ENCODE measurements at places on chromosomes 3 and 15.
A peak's percentile ranks its signal among the peaks of the same experiment; 100 is the strongest.

GRCh38 chr15:75036212-75036616 lies 12.8 kb downstream of the PPCDC start:
- DNase-seq: no peak

GRCh38 chr3:43959498-43960447 lies 269.0 kb downstream of the ABHD5 start:
- no peak for DNase-seq

DNA sequence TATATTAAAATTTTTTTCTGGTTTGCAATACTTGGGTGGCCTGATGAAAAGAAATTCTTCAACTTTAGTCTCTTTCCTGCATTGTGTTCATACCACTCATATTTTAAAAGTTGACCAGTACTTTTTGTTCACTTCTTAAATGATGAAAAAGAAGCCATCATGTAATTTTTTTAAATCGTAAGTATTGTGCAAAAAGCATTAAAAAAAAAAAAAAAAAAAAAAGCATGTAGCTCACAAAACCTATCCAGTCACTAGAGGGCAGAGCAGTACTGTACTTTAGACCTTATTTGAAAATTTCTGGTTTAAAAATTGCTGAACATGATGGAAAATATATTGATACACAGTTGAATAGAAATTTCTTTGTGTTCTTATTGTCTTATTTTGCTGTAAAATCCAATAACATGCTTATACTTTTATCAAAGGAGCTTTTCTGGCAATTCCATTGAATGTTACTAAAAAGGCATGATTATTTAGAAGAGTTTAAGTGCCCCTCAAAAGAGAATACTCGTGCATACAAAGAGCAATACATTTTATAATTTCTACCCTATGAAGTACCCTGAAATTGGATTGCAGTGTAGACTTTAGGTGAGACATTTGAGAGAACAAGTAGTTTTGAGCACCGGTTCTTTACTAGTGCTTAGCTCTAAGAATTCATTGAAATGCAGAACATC lies 137.7 kb downstream of the BBX start:
- DNase-seq: peak; percentile 76

- DNase-seq: no peak
These were observed 17.5 kb downstream of the POPDC2 start for GRCh38 chr3:119642746-119643473.

- DNase-seq: no peak
These were observed 16.9 kb upstream of the GPD1L start for GRCh38 chr3:32089476-32089875.

GRCh38 chr3:180855364-180855763 lies 57.1 kb upstream of the FXR1 start:
- no peak for DNase-seq

GRCh38 chr15:91803260-91803659 lies 50.2 kb upstream of the SLCO3A1 start:
- no peak for DNase-seq

DNA sequence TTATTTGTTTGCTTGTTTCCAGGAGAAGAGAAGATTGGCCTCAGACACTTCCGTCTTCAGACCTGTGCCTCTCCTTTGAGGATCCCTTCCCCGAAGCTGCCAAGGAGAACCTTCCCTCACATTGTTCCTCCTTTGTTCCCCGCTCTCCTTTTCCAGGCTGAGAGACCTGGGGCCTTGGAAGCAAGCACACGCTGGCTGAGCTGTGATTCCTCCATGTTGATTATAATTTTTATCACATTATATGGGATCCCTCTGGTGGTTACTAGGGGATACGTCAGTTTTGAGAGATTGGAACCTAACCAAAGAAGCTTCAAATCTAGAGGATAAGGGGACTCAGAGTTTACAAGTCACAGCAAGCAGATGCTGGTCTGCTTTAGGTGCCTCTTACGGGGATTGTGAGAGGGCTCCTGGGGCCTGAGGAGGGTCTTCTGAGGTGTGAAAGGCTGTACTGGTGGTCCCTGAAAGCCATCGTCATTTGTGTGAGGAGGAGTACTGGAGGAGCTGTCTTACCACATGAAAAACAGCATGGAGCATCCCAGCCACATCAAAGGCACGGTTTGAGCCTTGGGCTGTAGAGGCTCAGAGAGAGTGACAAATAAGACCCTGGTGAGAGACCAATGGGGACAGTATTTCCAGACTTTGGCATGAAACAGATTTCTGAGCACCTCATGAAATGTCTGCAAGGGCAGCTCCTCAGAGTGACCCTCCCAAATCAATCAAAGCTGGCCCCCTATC lies 760.1 kb upstream of the CFAP20DC start:
- peak; percentile 86 for DNase-seq

GRCh38 chr3:11457135-11457534 lies 184.9 kb downstream of the ATG7 start:
- DNase-seq: no peak

- DNase-seq: no peak
These were observed 7.4 kb downstream of the NOX5 start for GRCh38 chr15:69021895-69022294.

DNA sequence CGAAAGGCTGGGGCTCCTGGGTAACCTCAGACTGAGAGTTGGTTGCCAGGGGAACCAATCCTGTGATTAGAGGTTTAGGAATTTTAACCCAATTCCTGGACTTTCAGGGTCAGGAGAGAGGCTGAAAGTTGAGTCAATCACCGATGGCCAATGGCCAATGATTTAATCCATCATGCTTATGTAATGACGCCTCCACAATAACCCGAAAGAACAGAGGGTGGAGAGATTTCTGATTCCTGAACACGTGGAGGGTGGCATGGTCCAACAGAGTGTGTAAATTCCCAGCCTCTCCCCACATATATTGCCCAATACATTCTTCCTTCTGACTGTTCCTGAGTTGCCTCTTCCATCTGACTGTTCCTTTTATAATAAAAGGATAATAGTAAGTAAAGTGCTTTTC lies 137.2 kb upstream of the CBLB start:
- DNase-seq: no peak

DNA sequence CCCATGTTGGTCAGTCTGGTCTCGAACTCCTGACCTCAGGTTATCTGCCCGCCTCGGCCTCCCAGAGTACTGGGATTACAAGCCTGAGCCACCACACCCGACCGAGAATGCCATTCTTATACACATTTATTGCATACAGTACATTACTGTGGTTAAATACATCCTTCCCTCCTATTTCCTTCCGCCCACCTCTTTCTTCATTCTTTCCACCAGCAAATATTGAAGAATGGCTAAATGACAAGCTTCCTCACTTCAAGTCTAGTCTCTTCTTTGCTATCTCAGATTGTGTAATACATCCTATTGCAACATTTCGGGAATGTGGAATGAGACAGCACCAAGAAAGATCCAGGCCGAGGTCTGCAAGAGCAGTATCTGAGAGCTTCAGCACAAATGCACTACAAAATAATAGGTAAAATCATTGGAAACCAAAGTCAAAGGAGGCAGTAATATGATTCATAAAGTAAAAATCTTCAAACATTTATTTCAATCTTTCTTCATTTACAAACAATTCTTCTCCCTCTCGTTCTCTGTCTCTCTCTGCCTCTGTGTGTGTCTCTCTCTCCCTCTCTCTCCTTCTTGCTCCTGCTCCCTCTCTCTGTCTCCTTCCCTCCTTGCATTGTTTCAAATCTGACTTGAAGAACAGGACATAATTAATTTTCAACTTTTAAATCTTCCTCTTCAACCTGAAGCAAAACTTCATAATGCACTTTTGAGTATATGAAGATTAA lies 94.7 kb upstream of the TGFBR2 start:
- peak; percentile 63 for DNase-seq

DNA sequence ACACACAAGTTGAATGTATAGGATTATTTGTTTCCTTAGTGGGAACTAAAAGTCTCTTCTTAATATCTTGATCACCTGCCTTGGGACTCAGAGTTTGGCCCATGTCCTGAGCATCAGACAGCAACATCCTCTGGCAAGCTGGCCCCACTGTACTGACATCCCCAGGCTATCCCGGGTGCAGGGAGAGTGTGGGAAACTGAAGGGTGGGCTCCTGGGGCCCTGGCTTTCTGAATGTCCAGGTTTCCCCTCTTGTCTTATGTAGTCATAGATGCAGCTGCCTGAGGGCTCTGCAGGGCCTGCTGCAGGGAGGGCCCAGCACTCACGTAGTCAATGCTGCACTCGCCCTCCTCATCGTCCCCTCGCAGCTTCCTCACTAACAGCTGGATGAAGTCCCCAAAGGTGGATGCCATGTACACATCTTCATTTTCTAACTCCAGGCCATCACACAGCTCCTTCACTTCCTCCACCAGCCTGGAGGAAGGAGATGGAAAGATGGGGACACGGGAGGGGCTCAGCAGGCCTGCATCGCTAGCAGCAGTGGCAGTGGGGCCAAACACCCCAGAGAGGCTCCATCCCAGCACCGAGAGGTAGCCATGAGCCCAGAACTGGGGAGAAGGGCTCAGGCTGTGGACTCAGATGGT lies 42.8 kb downstream of the ALDH1L1 start:
- DNase-seq: no peak

DNA sequence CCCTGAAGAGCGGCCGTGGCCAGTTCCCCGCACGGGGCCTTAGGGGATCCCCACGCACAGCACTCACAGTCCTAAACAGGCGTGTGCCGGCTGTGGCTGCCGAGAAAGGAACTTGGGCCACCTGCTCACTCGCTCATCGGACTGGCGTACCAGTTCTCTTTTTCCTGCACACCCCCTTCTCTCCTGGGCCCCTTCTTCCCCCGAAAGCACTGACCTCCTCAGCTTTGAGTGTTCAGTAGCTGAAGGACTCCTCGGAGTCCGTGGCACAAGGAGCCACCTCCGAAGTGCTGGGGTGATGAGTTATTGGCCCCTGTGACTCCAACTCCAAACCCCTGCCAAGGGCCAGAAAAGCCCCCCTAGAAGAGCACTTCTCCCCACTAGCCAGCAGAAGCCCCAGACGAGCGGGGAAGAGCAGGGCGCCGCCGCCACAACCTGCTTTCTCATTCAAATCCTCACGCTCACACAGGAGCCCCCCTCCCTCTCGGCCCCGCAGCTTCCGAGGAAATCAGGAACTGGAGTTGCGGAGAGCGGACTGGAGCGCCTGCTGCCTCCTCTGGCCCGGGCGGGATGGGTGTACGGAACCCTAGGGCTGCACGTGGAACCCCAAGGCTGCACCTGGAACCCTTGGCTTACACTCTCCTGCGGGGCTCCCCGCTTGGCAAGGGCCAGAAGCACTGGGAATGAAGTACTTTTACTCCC lies at the start of gene PLCH1:
PLCH1 (minus strand) TSS at position 446 of the 699 bp plus-strand sequence. CDS start 40,847 bp downstream, outside the sequence.
- DNase-seq: peak; percentile 81

GRCh38 chr15:83065431-83065830 lies 1.6 kb downstream of the BTBD1 start:
- DNase-seq: peak; percentile 8

DNA sequence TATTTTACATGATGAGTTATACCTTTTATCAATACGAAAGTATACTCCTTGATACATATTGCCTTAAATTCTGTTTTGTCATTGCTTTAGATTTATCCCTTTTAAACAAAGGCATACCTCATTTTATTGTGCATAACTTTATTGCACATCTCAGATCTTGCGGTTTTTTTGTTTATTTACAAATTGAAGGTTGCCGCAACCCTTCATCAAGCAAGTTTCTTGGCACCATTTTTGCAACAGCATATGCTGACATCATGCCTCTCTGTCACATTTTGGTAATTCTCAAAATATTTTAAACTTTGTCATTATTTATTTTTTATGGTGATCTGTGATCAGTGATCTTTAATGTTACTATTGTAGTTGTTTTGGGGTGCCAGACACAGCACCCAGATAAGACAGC lies 20.9 kb downstream of the SNRK start:
- no peak for DNase-seq
